ENCODE measurements at places on chromosomes 16 and 17.

DNA sequence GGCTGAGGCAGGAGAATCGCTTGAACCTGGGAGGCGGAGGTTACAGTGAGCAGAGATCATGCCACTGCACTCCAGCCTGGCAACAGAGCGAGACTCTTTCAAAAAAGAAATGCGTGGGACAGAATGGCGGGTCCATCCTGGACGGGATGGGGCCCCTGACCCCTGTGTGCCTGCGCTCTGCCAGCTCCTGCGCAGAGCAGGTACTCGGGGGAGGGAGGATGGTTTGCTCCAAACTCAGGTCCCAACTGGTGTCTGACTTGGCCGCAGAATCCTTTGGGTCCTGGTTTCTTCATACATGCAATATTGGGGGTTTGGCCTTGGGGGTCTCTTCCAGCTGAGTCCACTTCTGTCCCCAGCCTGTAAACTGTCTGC, 10.4 kb downstream of the CHMP6 start:
- peak; percentile 58 for DNase-seq

- no peak for DNase-seq
Measured at GRCh38 chr16:85165781-85166180, 53.5 kb upstream of the CIBAR2 start.

DNA sequence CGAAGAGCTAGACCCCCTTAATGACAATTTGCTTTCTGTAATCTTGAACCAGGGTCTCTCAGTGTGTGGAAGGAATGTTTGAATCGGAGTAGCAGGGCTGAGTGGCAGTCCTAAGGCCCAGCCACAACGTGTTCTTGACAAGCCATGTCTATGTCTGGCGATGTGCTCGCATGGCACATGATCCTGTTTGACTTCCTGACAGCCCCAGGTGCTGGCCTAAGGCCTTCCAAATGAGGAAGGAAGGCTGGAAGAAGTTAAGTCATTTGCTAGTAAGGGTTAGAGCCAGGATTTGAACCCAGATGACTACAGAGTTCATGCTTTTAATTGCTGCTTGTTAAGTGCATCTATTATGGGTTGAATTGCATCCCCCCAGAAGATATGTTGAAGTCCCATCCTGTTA, 486.7 kb downstream of the MAF start:
- DNase-seq, result no peak

DNA sequence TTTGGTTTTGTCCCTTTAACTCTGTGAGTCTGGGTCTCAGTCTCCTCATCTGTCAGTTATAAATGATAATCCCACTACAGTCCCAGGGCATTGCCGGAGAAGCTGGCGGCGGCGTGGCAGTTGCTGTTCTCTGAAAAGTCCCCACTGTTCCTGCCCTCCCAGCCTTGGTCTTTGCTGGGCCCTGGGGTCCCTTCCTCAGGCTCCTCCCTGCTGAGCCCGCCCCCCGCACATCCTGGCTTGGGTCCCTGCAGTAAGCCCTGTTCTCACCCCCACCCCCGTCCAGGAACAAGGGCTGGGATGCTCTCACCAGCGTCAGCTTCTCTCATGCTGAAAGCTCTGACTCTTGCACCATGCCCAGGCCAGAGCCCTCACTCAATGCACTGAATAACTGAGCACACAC, 35.3 kb upstream of the PEMT start:
- DNase-seq, result no peak

DNA sequence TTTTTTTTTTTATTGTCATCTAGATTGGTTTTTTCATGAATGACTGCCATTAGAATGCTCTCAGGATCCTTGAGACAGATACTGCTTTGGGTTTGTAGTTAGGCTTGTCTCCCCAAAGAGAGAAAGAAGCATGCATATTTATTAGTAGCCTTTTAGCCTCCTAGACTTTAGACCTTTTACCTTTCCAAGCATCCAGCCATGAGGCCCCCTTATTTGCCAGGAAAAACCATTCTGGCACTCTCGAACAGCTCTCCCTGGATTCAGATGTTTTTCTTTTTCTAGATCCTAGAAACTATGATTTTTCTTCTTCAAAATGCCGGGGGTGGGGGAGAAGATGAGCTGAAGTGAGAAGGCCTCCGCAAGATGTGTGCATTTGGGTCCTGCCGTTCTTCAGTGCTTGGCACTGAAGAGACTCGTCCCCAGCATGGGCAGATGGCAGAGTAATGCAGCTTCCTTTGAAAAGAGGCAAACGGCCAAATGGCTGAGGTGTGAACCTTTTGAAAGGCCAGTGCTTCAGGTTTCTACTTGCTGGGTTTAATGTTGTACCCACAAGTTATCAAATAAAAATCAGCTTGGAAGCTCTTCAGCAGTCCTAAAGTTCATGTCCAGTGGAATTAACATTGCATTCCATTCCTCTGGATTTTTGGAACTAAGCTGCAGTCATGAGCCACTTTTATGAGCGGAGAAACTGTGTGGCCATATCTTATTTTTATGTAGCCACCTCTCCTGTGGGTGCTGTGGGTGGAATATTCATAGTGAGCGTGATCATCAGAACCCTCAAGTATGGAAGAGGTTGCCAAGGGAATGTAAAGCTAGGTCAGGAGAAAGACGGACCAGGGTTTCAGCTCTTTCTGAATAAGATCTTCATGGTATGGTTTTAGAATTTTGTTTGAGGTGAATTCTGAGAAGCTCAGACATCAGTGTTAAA, 7.2 kb downstream of the SOCS7 start:
- peak; percentile 45 for DNase-seq

DNA sequence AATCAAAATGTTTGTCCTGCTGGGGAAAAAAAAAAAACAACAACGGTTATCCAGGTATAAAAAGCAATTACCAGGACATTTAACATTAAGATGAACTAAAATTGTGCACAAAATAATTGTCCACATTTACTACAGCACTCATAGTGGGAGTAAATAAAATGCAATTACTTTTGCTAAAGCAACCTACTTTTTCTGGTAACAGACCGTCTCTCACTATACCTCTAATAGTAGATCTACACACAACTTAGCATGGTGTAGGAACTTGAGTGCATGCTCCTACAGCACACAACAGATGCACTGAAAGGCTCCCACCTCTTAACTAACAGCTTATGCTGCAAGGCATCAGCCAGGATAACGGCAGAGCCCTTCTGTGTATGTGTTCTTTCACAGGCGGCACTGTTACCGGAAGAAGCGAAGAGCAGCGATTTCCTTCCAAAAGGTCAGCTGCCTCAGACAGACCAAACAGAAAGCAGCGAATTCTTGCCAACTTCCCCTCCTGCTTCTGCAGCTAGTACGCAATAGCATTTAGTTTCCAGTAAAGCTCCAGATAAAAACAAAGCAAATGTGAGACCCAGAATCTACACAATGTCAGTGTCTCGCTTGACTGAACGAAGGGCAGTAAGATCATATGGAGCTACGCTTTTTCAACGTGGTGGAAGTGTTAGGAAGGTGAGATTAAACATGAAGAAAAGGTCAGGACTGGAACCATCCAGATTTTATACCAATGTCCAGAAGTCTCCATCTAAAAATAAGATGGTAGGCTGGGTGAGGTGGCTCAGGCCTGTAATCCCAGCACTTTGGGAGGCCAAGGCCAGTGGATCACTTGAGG, 27.6 kb downstream of the STAT5B start:
- peak; percentile 83 for DNase-seq

GRCh38 chr16:80954985-80955384, 51.7 kb downstream of the CMC2 start:
- DNase-seq, result no peak

- DNase-seq, result peak; percentile 91
Measured at GRCh38 chr17:64081802-64082799, 47.8 kb downstream of the ERN1 start.

DNA sequence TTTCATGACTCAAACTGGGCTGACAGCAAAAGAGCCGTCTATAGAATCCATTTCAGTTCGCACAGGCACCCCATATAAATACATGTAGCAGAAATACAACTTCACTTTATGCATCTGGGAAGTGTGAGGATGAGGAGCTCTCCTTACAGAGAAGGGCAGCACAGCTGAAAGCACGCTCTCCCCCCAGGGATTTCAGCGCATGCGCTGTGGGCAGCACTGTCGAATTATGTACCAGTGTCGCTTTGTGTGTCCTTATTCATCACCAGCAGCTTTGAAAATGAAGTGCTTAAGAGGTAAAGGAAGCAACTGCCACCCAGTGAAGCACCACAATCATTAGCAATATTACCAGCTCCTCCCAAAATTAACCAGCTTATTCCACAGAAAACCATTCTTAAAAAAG, 39.9 kb downstream of the CEP95 start:
- DNase-seq, result no peak

DNA sequence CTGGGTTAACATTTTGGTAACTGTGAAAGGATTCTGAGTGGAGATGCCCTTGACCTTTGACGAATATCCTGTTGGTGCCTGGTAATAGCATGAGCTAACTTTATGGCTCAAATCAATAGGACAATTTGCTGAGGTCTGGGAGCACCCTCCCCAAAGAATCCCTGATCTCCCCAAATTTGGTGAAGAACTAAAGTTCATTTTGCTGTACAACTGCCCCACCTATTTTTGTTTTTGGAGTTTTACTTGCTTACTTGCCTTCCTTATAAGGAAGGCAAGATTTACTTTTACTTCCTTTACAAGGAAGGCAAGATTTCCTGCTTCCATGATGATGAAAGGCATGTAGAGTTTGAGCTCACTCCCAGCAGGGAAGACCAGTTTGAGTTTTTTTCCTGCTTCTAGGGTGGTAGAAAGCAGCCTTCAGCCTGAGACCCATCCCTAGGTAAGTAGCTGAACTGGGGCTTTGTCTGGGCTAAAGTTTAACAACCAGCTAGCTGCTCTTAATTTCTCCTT, 2.8 kb downstream of the KRTAP4-9 start:
- no peak for DNase-seq

- no peak for DNase-seq
Measured at GRCh38 chr16:48885471-48885870, 275.5 kb upstream of the N4BP1 start.

DNA sequence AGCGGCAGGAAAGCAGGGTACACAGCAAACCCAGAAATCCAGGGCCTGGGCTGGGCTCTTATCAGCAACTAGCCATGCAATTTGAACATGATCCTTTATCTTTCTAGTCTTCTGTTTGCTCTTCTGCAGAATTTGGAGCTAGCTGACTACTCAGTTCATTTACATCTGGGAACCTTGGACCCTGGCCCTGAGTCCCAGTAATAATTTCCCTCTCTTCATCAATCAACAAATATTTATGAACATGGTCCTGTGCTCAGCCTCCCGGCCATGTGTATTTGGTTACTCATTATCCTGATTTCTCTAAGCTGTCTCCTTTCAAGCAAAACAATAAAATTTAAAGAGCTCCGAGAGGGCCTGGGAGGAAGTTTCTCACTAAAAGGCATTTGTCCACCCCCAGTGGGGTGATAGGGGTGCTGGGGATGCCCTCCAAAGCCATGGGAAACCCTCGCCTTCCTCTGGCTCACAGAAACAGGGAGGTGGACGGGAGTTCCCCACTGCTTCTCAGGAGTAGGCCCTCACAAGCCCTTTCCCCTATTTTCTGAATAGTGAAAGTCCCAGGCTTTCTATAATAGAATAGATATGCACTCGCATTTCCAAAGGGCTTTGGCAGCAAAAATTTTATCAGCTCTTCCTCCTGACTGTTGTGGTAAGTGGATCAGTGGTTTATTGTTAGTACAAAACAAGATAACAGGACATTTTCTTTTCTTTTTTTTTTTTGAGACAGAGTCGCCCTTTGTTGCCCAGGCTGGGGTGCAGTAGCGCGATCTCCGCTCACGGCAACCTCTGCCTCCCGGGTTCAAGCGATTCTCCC, 6.9 kb upstream of the WDR59 start:
- no peak for DNase-seq

- no peak for DNase-seq
Measured at GRCh38 chr17:77952368-77952767, 6.1 kb upstream of the TNRC6C start.

DNA sequence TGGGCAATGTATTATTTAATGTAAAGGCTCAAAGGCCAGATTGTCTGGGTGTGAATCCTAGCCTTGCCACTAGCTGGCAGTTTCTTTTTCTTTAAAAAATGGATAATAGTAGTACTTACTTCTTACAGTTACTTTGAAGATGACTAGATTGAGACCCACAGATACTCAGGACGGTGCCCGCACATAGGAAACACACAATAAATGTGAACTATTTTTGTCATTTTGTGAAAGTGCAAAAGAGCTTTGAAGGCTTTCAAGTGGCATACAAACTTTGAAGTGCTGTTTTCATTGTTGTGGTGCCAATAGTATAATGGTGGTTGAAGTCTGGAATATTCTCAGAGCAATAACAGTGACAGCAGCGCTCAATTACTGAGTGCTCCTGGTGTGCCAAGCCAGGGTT, 63.6 kb downstream of the OTOA start:
- DNase-seq, result no peak

- no peak for DNase-seq
Measured at GRCh38 chr16:46632778-46633733, 11.9 kb upstream of the SHCBP1 start.

DNA sequence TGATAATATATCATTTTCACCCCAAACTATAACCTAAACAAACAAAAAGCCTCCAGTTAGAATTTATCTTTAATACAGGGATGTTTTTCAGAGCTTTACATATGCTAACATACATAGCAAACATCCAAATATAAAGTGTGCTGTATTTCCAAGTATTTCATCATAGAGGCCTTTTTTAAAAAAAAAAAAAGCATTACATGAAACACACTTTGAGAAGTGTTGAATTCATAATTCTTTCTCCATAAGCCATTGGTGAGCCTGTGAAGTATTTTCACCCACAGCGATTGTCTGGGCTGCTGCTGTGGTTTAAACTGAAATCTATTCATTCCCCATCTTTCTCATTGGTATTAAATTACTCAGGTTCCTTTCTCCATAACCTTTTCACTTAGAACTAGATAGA, 503.4 kb upstream of the CDH8 start:
- no peak for DNase-seq

DNA sequence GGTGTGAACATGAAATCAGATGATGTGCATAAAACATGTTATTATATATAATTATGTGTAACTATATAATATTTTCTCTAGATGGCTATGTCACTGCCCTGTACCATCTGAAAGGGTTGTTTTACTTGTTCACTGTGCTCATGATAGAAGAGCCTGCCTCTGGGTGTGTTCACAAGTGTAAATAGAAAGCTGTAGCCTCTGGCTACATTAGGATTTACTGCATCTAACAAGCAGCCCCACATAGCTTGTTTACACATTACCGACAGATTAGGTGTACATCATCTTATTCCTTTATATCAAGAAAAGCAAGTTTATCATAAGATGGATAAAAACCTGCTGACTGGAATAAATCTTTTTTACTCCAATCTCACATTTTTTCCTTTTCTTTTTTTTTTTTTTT, 46.1 kb downstream of the CHD9 start:
- DNase-seq, result no peak

DNA sequence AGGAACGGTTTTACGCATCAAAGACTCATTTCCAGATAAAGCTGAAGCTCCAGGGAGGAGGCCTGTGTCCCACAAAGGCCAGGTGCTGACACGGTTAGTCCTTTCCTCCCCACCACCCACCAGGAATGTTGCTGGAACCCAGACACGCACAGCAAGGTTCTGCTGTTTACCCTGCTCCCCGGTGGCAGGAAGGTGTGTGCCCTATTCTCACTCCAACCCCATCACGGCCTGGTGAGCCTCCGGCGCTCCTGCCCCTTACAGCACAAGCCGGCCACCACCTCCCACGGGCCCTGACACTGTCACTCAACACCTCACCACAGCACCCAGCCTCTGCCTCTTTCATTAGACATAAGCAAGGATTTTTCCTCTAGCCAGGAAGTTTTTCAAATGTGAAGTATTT, 47.8 kb downstream of the ANKRD11 start:
- no peak for DNase-seq

All from D341Med (cell line).